ENCODE measurements at places on chromosomes 5 and 9.

DNA sequence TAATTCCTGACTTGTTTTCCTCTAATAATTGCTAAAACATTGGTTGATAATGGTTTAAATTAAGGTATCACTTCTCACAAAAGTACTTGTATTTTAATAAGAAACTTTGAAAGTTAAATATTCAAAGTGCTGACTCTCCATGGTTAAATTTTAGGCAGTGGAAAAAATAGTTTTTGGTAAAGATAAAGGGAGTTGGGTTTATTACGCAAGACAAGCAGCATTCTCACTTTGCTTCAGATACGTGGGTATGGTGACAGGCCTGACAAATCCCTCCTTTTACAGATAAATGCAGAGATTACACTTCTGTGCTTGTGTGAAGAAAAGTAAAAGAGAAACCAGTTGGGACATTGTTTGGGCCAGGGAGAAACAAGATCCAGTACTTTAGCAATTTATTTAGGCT is 14.5 kb upstream of the FAM170A start:
- DNase-seq = no peak

DNA sequence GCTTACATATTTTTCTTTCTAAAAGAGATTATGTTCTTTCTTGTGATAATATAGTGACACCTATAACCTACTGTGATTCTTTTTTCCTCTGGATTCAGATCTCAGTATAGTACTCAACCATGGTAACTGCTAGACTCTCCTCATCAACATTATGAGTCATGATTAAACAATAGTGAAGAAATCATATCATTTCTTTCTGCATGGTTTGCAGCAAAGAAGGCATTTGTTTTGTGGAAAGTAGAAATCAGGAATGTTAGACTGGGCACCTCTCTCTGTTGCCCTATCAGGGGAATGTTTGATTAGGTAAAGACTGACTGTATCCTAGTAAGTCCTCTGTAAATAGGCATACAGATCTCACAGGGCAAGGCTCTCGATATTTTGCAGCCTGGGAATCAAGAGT is 25.6 kb upstream of the SMC2 start:
- DNase-seq = peak; percentile 52

DNA sequence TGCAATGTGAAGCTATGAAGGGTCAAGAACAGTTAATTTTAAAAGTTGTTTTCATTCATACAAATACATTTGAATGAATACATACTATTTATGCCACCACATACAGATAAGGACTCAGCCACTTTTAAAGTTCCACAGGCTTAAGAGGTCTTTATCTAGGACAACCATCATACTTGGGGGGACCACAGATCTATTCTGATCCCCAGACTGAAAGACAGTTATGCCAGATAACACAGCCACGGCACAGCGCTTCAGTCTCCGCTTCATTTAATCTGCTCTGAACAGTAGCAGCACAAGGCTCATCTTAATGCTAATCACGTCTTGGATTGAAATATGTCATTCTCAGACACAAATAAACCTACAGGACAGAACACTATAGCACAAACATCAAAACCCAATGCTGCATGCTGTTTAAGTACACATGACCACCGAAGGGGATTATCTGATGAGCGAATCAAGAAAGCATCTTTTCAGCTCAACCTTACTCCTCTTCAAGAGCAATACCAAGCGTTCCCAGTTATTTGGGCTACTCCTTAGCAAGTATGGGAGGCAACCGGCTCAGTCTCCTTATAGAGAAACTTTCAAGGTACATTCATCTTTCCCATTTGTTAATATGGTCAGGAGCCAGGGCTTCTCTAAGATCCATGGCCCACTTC is 33.3 kb downstream of the PUM3 start:
- no peak for DNase-seq

- peak; percentile 77 for DNase-seq
These were observed 326.5 kb downstream of the ZSWIM6 start for GRCh38 chr5:61658592-61659008.

DNA sequence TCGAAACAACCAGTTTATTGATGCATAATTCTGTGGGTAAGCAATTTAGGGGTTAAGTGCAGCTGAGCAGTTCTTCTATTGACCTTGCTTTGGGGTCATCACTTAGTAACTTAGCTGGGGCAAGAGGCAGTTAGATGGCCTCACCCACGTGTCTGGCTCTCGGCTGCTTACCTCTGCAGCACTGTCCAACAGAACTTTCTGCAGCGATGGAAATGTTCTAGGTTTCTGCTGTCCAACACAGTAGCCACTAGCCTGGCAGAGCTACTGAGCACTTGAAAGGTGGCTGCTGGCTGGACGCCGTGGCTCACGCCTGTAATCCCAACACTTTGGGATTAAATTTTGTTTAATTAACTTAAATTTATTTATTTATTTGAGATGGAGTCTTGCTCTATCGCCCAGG is 13.1 kb upstream of the URM1 start:
- DNase-seq = no peak

DNA sequence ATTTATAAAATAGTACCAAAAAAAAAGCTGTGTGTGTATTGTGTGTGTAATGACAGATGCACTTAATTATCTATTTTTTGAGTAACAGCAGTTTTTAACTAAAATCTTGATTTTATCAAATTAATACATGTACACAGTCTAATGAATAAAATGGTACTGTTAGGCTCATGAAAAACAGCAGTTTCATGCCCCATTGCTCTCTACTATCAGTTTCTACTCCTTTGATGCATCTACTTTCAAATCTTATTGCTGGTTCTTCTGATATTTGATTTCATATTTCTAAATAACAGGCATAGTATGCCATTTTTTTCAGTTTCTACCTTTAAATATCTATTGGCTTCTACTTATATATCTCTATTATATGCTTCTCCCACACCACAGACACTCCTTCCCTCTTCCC is 117.4 kb downstream of the CCDC171 start:
- no peak for DNase-seq

DNA sequence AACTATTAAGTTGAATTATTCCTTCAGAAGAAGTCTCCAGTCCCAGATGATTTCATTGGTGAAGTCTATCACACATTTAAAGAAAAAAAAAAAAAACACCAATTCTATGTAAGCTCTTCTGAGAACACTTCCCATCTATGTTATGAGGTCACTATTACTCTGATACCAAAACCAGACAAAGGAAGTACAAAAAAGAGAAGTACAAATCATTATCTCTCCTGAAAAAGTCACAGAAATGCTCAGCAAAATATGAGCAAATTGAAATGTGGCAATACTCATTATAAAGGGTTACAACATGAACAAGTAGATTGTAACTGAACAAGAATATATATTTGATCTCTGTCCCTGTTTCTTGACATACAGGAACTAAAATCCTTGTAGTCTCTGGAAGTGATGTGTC is 280.4 kb downstream of the TLE1 start:
- no peak for DNase-seq

DNA sequence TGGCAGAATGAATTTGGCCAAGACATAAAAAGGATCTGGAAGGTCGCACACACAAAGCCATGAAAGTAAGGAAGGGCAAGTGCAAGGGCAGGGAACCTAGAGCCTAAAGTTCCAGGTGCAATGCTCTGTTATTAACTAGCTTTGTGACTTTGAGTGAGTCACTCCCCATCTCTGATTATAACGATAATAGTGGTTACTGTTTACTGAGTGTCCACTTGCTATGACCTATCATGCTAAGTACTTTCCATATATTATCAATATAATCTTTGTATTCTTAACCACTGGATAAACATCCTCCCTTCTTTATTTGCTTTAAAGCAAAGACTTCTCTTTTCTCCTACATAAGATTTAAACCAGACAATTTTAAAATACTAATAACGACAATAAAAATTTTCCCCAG is 504.6 kb upstream of the BRINP1 start:
- no peak for DNase-seq

- peak; percentile 20 for DNase-seq
These were observed 58.7 kb upstream of the CTSL start for GRCh38 chr9:87667164-87667738.

GRCh38 chr9:100100146-100100667 is 1.2 kb downstream of the INVS start:
- DNase-seq = no peak

- DNase-seq = peak; percentile 13
These were observed 489.3 kb downstream of the TLE4 start for GRCh38 chr9:80061096-80061495.

- DNase-seq = no peak
These were observed 1.7 kb upstream of the ACTL7A start for GRCh38 chr9:108860354-108860753.

GRCh38 chr9:72297516-72297915 is 67.5 kb downstream of the ZFAND5 start:
- no peak for DNase-seq

GRCh38 chr5:6760686-6761085 is 47.5 kb downstream of the TENT4A start:
- DNase-seq = no peak

DNA sequence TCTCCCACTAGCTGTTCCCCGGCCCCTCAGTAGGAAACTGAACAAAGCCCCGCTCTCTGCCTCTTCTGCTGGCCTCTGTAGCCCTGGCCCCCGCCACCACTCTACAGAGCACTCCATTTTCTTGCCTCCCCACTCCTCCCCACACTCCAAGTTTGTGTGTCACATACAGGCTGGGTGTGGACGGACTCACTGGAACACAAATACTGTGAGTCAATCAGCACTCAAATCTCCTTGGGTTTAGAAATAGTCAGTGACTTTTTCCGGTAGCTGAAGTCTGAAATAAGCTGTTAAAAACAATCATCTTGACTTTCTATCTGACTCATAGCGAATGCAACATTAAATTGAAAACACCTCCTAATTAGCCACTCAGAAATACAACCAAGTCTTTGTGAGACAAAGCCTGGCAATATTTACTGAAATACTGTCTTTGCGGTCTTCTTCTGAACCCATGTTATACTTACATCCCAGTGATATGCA is 122.5 kb downstream of the LHFPL2 start:
- peak; percentile 96 for DNase-seq

DNA sequence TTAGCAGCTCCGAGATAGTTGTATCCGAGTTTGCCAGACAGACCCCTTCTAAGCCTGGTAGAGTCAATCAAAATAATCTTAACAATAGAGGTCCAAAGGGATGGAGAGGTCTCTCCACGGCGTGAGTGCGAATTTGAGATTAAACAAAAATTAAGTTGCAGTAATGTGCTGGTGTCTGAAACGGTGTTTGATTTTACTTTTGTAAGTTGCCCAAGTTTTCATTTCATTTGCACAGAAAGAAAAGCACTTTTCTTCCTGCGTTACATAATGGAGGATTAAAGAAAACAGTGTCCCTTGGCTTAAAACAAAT is 1.2 kb downstream of the IRX1 start:
- no peak for DNase-seq

GRCh38 chr9:69589156-69589555 is 83.0 kb downstream of the APBA1 start:
- DNase-seq = no peak

GRCh38 chr5:117859176-117859575 is 1129.2 kb downstream of the DTWD2 start:
- DNase-seq = no peak

All from GM23248 (cell line).